ENCODE measurements at places on chromosomes 11 and 22. TPM values are rescaled to one million over a fixed set of nuclear protein-coding genes. Genes with fewer than 3 reads are reported as not detected.

The UPK2 gene
- not detected for total RNA-seq

- no peak for DNase-seq
Measured at GRCh38 chr11:78925387-78925786, 350.7 kb upstream of the NARS2 start.

GRCh38 chr22:23375031-23375827 is 194.9 kb downstream of the BCR start:
- no peak for DNase-seq

The HORMAD2 gene
- not detected for total RNA-seq

The MAPK11 gene
- total RNA-seq = 15.4 TPM

GRCh38 chr11:10722307-10722706 is 28.7 kb upstream of the CTR9 start:
- DNase-seq = no peak

DNA sequence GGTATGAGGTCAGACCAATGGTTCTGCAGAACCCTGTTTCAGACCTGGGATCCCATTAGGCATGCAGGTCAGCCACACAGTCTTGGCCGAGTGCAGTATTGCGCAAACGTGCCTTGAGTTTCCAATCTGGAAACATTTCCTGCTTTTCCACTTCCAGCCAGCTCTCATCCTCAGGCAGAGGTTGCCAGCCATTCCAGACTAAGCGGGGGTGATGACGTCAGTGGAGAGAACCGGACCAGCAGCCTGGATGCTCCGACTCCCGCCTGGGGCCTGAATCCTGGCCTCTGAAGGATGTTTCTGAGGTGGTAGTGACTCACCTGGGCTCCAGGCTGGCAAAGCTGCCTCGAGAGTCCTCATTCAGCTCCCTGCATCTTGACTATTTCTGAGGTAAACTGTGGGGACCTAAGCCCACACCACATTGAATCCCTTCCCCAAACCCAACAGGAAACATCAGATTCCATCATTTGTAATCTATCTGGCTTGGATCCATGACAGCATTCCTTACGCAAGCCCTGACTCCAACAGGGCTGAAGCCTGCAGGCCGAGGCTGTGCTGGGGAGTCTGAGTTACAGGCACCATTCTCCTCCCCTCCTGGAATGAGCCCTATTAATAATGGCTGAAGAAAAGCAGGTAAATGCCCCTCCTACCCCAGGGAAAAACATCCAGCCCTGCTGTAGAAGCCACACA is 83.0 kb downstream of the ABTB2 start:
- peak; percentile 91 for DNase-seq

The CREB3L1 gene
- total RNA-seq = 20.7 TPM

GRCh38 chr22:44424867-44425693 is 73.0 kb downstream of the RTL6 start:
- no peak for DNase-seq

GRCh38 chr11:103359216-103359615 is 250.0 kb downstream of the DYNC2H1 start:
- no peak for DNase-seq

DNA sequence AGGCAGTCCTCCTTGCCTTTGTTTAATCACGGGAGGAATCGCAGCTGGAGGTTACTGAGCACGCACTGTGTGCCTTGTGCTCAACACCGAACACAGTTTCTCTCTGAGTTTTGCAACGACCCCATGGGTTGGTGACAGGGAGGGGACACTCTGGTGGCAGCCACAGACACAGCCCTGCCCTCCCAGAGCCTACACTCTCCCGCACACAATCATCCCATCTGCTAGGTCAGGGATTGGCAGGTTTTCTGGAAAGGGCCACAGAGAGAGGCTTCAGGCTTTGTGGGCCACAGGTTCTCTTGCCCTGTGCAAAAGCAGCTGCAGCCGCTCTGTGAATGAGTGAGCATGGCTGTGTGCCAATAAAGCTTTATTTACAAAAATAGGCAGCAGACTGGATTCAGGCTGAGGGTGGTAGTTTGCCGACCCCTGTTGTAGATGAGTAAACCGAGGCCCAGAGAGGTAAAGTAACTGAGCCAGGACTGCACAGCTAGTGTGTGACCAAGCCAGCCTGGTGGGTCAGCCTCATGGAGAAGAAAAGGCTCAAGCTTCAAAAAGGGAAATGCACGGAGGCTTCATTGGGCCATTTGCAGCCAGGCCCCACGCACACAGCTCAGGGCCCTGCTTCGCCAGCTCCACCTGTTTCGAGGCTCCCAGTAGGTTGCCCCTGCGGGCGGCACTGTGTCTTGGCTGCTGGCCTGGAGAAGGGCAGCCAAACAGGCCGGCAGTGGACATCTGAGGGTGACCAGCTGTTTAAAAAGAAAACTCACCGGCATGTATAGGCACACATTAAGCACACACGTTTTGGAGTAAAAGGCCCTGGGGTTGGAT is 16.3 kb downstream of the LTO1 start:
- DNase-seq = no peak

GRCh38 chr22:44349594-44349993 is 36.8 kb upstream of the SHISAL1 start:
- DNase-seq = no peak

DNA sequence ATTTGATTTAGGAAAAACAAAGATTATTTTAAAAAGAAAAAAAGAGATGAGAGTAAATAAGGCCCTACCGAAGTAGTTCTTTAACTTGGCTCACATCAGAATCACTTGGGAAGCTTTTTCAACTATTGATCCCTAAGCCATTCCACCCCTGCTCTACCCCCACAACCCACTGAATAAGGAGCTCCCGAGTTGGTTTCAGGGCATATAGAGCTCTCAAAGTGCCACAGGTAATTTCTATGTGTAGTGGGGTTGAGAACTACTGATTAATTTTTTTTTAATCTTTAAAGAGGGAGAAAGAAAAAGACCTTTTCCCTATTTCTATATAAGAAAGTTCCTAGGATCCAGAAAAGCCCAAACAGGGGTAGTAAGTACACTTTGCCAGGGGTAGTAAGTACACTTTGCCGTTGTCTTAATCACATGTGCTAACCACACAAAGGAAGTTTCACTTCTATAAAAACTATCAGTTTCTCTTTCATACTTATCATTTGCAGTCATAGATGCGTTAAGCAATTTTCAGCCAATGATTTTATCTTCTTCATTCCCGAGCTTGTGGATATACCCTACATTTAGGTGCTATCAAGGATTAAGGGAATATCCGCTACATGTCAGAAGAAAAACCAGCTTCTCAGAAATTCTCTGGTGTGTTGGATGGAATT is 108.4 kb upstream of the ZC3H12C start:
- no peak for DNase-seq

The E2F8 gene
- 4.2 TPM for total RNA-seq

The RIMBP3C gene
- total RNA-seq = 0.21 TPM

- no peak for DNase-seq
Measured at GRCh38 chr22:27116312-27117086, 459.1 kb downstream of the MIAT start.

DNA sequence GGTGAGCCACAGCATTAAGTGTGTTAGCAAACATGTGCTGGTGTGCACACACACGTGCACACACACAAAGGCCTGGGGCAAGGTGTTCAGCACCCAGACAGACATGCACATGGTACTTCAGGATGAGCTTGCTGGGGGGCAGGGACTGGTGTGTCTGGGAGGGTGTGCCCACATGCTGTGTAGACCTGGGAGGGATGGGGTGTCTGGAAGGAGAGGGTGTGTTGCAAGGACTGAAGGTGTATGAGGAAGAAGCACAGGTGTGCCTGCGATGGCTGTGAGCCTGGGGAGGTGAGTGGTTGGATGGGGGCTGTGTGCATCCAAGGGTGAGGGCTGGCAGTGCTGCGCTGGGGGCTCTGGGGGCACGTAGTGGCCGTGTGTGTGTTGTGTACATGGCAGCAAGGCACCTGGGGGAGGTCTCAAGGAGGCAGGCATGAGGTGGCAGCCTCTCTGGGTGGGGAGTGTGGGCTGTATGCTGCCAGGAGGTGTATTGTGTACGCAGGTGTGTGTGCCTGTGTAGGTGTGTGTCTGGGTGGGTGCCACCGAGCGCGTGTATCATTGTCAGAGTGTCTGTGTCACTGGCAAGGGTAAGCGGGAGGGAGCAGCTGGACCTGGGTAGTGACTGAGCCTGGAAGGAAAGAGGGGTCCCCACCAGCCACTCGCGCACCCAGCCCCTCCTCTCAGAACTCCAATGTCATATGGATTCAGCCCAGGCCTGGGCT is 2.2 kb downstream of the NRXN2 start:
- no peak for DNase-seq

- DNase-seq = no peak
Measured at GRCh38 chr11:46554213-46555147, 39.3 kb downstream of the AMBRA1 start.

The FOSL1 gene
- total RNA-seq = 11.1 TPM

- no peak for DNase-seq
Measured at GRCh38 chr11:76745561-76746207, 37.5 kb upstream of the TSKU start.

GRCh38 chr11:69131644-69132300 is 24.0 kb upstream of the SMIM38 start:
- peak; percentile 67 for DNase-seq
